H7 (cell line): ENCODE measurements at places on chromosomes 16 and 17. TPM values are rescaled to one million over a fixed set of nuclear protein-coding genes. Genes with fewer than 3 reads are reported as not detected.

Gene OR1A1
- total RNA-seq, result not detected in 2 replicates

Gene CCDC200
- total RNA-seq, result not detected in 2 replicates

Gene HOXB4
- total RNA-seq, result 0.03 TPM in 1 of 2 replicates, not detected in the other

Gene ZP2
- not detected in 2 replicates for total RNA-seq
